ENCODE measurements at places on chromosomes 12 and 14.

GRCh38 chr14:100864206-100864605, 38.3 kb downstream of the MEG3 start:
- DNase-seq, result no peak

DNA sequence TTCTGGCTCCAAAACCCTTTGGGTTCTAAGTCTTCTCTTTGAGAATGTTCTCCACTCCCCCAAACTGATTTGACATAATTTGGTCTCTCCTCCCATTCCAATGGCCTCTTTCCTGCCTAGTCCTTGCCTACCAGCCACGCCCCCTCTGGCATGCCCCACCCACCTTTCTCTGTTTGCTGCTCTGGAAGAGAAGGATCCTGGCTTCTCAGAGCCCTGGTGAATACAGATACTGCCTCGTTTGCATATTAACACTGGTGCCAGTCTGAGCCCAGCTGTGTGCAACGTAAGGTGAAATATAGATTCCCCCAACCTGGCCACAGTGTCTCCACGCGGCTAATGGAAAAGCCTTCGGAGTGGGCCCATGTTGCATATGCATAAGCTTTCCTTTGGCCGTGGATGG, 79.7 kb downstream of the PAPOLA start:
- DNase-seq, result no peak

DNA sequence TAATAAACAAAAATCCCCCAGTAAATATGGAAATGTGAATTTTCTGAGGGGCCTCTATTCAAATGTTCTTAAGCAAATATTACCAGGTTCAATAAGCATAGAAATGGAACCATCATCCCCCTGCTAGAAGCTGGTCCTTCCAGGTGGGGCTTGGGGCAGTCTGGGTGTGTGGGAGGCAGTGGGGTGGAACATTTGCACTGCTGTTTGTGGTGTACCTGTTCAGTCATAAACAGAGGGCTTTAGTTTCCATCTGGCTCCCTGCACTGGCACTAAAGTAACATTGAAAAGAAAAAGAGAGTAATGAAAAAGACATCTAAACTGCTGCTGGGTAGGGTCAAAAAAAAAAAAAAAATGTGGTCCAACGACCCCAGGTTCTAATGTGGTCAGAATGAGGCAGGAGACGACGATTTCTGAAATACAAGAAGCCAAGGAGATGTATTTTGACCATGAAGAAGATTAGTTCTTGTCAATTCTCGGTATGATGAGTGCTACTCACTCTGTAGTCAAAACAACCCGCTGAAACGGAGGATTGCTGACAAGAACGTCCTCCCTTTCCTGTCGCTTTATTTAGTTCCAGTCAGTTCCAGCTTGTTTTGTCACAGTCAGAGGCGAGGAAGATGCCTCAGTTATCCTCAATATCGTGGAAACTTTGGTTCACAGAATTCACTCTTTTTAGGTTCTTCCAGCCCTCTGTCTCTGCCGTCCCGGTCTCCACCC, 44.2 kb upstream of the MANSC4 start:
- DNase-seq, result no peak

DNA sequence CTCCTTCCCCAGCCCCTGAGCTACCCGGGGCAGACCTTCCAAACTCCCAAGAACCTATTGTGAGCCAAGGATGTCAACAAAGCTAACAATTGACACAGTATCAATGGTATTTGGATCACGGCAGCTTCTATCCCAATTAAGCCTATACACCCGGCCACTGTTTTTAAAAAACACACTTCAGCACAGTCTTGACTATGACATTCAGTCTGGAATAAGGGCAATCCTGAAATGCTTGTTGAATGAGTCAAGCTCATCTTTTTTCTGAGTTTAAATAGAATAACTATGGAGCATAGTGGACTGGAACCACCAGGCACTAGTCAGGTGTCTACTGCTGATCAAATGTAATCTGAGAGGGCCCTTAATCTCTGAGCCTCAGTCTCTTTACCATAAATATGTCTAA, 5.7 kb downstream of the DENND5B start:
- no peak for DNase-seq

DNA sequence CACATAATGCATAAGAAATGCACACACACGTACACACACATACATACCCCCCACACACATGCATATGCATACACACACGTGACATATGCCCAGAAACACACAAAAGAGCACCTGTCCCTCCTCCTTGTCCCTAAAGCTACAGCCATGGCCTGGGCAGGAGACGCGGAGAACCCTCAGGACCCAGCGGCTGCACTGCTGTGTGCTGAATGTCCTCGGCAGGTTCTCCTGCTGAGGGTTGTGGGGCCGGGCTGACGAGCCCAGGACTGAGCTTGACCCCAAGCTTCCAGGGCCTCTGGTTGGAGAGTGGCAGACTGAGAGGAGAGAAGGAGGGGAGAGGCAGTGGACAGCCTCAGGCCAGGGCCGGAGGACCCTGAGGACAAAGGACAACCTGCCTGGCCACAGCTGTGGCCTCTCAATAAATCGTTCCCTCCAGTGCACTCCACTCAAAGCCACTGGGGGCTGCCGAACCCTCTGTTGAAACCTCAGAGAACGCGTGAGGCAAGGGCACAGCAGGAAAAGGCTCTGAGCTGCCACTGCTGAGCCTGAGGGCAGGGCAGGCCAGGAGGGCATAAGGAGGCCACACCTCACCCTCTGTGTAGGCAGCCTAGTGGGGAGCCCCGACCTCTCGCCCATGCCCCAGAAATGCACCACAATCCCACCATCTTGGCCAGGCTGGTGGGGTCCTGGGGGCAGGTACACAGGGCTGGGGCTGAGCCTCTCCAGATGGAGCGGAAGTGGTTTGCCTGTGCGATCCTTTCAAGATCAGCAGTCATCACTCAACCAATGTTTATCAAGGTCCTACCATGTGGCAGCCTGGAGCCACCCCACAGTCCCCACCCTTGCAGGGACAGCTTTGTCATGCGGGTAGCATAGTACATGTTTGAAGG, 3.1 kb downstream of the CACNA2D4 start:
- no peak for DNase-seq

DNA sequence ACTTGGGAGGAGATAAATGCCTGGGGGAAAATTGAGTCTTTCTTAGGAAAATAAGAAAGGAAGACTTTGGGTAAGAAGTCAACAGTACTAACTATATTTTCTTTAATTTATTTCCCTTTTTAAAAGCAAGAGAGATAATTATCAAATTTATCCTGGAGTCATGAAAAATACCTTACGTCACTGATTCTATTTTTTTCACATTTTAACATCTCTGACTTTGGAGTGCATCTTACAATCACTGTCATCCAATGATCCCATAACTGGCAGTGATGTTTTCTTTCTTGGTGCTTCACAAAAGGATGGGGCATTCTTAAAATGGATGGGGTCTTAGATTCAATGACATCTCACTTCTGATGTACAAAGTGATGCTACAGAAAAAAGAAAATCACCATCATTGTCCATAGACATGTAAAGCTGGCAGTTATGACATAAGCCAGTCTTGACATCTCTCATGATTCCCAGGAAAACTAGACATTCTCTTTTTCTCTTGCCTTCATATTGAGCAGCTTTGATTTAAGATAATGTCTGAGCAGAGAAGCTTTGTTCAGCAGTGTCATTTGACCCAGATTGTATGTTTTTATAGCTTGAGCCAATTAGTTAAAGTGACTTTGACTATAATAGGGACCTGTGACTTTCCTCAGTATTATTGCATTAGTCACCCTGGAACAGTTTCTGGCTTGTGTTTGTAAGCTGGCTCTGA, 236.2 kb downstream of the EGLN3 start:
- DNase-seq, result no peak

- DNase-seq, result no peak
Measured at GRCh38 chr12:113724794-113725556, 241.2 kb downstream of the RBM19 start.

DNA sequence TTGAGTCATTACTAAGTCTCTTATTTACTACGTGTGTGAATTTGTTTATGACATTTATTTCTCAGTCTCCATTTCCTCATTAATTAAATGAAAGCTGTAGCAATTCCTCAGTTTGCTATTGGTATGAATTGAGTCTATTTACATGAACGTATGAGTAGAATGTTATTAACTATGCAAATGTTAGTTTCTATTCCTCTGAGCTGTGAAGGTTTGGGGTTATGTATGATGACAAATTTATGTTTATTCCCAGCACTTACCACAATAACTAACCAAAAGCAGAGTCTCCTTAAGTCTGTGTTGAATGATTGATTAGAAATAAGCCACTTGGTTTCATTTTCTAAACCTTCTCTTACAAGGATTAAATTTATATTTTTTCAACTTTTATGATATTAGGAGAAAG, 1340.9 kb downstream of the FSCB start:
- DNase-seq, result no peak

GRCh38 chr14:101619484-101619883, 58.2 kb downstream of the DIO3 start:
- DNase-seq, result no peak

DNA sequence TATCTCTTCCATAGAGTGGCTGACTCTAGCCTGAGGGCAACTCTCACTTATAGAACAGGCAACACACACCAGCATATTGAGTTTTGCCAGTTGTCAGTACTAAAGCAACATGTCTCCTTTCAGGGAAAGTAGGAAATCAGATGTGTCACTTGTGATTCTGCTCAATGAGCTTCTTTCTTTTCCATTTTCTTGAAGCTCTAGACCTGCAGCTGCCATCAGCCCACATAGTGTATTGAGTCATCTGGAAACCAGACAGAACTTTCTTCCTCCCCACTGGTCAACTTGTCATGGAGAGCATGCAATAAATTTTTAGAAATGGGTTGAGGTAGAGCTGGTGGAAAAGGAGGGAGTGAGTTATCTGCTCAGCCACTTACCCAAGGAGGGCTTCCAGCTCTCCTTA, 209.0 kb upstream of the PLEKHG7 start:
- no peak for DNase-seq

GRCh38 chr14:82710267-82710841, 1176.7 kb upstream of the SEL1L start:
- DNase-seq, result no peak

GRCh38 chr14:68404652-68405183, 388.1 kb downstream of the ZFP36L1 start:
- DNase-seq, result no peak

DNA sequence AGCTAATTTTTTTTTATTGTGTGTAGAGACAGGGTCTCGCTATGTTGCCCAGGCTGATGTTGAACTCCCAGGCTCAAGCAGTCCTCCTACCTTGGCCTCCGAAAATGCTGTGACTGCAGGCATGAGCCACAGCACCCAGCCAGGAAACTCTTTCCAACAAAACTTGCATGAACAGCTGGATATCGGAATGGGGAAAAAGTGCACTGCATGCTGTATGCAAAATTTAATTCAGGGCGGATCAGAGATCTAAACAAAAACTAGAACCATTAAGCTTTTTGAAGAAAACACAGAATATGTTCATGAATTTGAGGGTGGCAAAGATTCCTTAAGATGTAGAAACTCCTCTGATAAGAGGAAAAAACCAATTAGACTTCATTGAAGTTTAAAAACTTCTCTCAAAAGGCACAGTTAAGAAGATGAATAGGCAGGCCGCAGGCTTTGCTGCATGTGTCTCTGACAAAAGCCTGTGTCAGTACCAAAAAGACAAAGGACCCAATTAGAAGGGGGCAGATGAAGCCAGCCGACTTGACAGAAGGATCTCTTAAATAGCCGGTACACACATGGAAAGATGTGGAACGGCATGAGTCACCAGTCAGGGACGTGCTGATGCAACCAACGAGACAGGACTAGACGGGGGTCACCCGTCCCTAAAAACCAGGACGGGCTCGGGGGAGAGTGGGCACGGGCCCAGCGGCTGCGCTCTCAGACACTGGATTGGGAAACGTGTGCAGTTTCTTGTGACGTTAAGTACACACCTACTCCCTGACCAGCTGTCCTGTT, 34.8 kb upstream of the MMP17 start:
- no peak for DNase-seq

- DNase-seq, result no peak
Measured at GRCh38 chr14:57413849-57414248, 23.5 kb downstream of the NAA30 start.

- DNase-seq, result no peak
Measured at GRCh38 chr14:56797003-56797568, 13.2 kb downstream of the OTX2 start.

DNA sequence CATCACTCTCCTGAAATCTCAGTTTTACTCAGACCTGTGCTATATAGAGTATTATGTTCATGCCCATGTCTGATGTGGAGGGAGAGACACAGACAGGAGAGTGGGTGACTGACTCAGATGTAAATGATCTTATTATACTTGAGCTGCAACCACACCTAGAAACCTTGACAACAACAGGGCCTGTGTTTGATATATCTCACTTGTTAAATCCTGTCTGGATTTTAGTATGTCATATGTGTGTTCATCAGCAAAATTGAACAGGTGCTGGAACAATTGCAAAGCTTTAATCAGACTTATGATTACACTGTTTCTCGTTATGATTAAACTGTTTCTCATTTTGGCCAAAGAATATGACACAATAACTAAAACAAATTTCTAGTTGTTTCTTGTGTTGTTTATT, 37.7 kb downstream of the DIP2B start:
- DNase-seq, result no peak

DNA sequence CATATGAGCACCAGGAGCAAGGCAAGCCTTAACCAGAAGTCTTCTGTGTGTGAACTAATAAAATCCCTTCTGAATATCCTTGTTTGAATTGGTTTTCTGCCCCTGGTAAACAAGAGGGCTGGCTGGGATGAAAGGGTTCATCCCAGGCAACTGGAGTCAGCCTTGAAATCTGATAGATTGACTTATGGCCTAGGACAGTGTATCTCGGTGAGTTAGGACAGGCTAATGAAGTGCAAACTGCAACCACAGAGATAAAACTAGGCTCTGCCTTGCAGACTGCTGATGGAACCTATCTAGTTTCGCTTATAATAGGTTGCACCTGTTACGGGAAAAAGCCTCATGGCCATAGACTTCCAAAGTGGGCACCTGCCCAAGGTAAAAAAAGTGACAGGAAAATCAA, 451.9 kb upstream of the NOVA1 start:
- no peak for DNase-seq

DNA sequence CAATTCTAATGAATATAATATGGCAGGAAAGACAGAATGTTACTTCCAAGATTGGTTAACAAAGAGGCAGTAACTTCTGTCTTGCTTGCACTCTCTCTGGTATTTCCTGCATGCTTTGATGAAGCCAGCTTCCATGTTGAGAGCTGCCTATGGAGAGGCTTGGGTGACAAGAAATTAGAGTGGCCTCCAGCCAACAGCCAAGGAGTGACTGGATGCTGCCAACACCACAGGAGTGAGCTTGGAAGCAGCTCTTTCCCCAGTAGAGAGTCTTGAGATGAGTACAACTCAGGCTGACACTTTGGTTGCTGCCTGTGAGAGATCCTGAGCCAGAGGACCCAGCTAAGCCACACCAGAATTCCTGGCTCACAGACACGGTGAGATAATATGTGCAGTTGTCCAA, 183.1 kb downstream of the RMST start:
- no peak for DNase-seq
